ENCODE measurements at places on chromosomes 13 and 19.

DNA sequence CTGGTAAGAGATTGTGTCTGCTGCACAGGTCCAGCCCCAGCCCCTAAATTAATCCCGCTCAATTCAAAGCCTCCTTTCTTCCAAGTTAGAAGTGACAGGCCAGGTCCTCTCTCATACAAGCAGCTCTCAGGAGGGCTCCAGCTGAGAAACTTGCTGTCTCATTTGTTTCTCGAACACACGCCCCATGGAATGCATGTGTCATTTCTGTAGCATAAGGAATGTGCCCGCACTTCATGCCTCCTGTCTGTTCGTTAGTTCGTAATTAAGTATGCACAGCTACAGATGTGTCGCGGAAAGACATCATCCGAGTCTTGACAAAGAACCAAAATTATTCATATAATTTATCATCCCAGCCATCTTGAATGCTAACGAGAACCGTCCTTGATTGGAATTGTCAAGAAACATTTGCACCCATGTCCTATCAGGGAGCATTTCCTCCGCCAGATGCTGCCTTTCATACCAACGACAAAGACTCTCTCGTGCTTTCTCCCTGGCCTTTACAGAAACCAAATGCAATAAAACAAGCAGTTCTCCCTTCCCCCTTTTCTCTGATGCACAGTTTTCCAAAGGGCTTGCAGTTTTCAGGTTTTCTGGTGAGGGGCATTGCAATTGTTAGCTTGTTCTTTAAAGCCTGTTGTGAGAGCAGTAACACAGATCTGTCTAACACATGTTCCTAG, 133.5 kb downstream of the UQCRFS1 start:
- no peak for DNase-seq

DNA sequence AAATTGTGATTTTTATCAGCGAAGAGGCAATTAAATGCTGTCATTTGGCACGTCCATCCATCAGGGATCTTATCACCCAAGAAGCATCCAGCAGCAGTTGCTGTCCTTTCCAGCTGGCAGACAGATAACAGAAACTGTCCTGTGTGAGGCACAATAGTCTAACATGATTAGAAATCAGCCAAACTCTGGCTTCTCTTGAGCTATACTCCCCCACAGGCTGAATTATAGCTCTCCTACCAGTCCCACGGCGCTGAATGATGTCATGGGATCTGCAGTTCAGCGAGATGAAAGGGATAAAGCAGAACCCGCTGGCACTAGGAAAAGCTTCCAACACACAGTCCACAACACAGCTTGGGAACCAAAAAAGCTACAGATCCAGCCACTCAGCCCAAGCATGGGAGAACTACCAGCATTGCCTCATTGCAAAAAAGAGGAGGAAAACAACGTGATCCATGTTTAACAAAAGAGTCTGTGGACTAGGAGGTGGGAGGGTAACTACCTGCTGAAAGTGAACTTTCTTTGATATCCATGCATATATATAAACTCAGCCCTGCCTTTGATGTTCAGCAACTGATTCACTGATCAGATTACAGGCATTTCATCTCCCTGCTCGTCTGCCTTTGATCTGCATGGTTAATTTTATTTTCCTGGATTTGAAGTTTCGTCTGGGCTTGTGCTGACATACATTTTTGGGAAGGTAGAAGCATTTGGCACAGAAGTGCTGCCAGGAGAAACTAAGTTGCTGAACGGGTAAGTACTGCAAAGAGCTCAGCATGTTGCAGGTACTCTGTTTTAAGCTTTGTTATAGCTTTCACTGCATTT, at the start of gene TNFRSF19:
Gene TNFRSF19 (plus strand): TSS at position 314 of the 822 bp plus-strand sequence. CDS start 19,772 bp downstream, outside the sequence.
- DNase-seq = no peak

DNA sequence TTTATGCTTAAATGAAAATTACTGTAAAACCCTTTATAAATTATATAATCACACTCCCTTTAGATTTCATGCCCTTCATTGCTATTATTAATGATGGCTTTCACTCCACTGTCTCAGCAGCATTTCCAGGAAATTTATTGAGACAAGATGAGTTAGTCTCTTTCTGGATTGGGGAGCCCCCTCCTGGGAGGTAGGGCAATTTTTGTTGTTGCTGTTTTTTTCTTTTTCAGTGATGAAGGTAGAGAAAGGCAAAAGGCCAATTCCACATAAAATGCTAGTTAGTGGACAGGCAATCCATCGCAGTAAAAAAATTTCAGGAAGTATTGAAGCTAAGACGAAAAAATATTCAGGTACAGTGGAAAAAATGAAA, 80.2 kb downstream of the TEX26 start:
- DNase-seq = no peak

DNA sequence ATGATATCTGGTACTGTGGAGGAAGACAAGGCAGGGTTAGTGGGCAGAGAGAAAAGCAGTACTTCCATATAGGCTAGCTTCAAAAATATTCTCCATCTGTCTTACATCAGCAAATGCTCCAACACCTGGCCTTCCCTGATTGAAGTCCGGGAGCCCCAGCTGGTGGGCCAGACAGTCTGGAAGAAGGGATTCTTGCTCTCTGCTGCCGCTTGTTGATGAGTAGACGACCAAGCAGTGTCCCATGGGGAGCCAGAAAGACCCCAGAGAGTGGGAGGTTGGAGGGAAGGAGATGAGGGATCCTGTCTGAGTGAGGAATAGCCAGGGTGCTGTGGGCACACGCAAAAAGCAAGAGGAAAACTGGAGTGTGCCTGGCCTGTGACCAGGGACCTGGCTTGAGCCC, 95.1 kb downstream of the ATP8A2 start:
- DNase-seq = no peak

- DNase-seq = no peak
These were observed 10.5 kb upstream of the PRR19 start for GRCh38 chr19:42291435-42291810.

GRCh38 chr19:48493718-48494401, 17.8 kb downstream of the LMTK3 start:
- DNase-seq = no peak

- no peak for DNase-seq
These were observed 18.6 kb downstream of the MCF2L start for GRCh38 chr13:112987682-112988024.

- DNase-seq = no peak
These were observed 6.0 kb upstream of the TEX30 start for GRCh38 chr13:102779436-102780159.

Measured in T-helper 9 cell (primary cell).